ENCODE measurements at places on chromosomes 16 and 17.

DNA sequence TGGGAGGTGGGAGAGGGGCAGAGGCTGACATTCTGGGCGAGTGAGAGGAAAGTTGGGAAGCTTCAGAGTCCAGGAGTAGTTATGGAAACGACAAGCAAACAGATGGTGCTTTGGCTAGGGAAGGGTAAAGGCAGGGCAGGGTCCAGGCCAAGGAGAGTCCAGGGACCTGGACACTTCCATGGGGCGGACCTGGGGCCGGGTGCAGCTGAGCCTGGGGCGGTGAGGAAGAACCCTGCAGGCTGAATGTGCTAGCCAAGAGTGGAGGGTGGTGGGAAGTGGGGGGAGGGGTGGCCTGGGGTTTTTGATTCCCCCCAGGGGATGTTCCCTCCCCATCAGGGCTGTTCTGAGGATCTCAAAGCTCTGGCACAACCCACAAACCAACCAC, 2.6 kb downstream of the PPP1R9B start:
- peaks cover 8% of the 10 kb centered on the region for H3K36me3 ChIP-seq
- peak overlapping the region; percentile 82 for H3K4me3 ChIP-seq

GRCh38 chr17:80270836-80271235, 10.2 kb downstream of the RNF213 start:
- no peak overlapping the region for H3K27ac ChIP-seq
- DNase-seq, result no peak
- H3K36me3 ChIP-seq, result peaks cover 66% of the 10 kb centered on the region
- peaks cover 23% of the 10 kb centered on the region for H3K4me1 ChIP-seq
- no peak overlapping the region for H3K4me3 ChIP-seq

GRCh38 chr17:38799501-38800236, at the start of gene PIP4K2B:
TSS of gene PIP4K2B (minus strand) at chr17:38799556. CDS start at chr17:38799424, 132 bp downstream.
- H3K4me1 ChIP-seq, result peaks cover 22% of the 10 kb centered on the region
- H3K4me3 ChIP-seq, result peak within 1 kb of the TSS; percentile 92
- H3K36me3 ChIP-seq, result peaks cover 51% of the 10 kb centered on the region
- peak within 1 kb of the TSS; percentile 100 for H3K27ac ChIP-seq
- DNase-seq, result peak; percentile 84

DNA sequence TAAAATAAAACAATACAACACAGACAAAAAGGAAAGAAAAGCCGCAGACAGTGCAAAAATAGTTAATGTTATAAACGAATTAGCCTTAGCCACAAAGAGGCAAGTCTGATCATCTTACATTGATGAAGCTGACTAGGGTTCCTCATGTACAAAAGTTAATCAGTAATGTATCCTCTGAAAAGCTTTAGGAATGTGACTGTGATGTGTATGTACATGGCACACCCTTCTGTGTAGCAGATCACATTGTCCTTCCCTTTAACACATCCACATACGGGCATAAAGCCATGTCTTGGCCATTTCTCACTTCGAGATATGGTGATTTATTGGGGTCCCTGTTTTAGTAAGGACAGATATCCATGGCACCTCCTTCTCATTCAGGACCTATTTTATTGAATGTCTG, 1327.5 kb upstream of the CDH8 start:
- H3K27me3 ChIP-seq, result no peaks in the 10 kb centered on the region
- DNase-seq, result no peak
- no peak overlapping the region for H3K27ac ChIP-seq
- no peak overlapping the region for H3K4me3 ChIP-seq
- no peaks in the 10 kb centered on the region for H3K36me3 ChIP-seq

GRCh38 chr17:60743799-60744198, 66.1 kb downstream of the BCAS3 start:
- no peaks in the 10 kb centered on the region for H3K27me3 ChIP-seq
- H3K4me3 ChIP-seq, result peak overlapping the region; percentile 2
- H3K27ac ChIP-seq, result peak overlapping the region; percentile 78

DNA sequence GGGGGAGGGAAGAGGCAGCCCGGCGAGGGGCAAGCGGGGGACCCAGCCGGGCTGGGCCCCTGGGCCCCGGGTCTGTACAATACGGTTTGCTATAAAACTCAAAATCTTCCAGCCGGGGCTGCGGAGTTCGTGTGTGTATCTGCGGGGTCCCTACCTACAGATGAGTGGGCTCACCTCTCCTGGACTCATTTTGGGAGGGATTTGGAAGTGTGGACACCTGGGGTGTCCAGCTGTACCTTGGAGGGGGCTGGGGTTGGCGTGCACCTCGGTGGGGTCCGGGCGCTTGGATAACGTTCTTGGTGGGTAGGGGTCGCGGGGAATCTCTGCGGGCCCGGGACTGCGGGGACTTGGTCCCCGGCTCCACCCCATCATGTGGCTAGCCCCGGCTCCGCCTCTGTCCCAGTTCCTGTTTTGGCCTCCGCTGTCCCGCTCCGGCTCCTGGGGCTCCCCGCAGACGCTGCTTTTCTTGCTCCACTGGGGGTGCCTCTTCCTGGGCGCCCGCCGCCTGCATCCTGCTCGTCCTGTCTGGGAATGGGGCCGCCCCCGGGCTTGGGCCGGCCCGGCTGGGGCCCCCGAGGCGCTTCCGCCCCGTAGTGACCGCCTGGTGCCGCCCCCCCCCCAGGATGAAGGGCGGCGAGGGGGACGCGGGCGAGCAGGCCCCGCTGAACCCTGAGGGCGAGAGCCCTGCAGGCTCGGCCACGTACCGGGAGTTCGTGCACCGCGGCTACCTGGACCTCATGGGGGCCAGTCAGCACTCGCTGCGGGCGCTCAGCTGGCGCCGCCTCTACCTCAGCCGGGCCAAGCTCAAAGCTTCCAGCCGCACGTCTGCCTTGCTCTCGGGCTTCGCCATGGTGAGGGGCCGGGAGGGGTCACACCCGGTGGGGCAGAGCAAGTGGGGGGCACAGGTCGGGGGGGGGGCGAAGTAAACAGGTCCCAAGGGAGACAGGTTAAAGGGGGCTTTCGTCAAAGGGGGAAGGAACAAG, at the start of gene ORAI3:
ORAI3 (plus strand) TSS at position 402 of the 983 bp plus-strand sequence; CDS start at position 624, 222 bp downstream.
- H3K27ac ChIP-seq, result peak within 1 kb of the TSS; percentile 95
- no peaks in the 10 kb centered on the region for H3K36me3 ChIP-seq
- peaks cover 35% of the 10 kb centered on the region for H3K4me1 ChIP-seq
- no peaks in the 10 kb centered on the region for H3K27me3 ChIP-seq

GRCh38 chr16:85202631-85203461, 90.6 kb upstream of the CIBAR2 start:
- peaks cover 50% of the 10 kb centered on the region for H3K4me1 ChIP-seq
- peak overlapping the region; percentile 87 for H3K27ac ChIP-seq
- no peak overlapping the region for H3K4me3 ChIP-seq
- no peaks in the 10 kb centered on the region for H3K36me3 ChIP-seq
- H3K27me3 ChIP-seq, result no peaks in the 10 kb centered on the region
- DNase-seq, result no peak

- H3K4me1 ChIP-seq, result peaks cover 24% of the 10 kb centered on the region
- no peaks in the 10 kb centered on the region for H3K27me3 ChIP-seq
- H3K36me3 ChIP-seq, result no peaks in the 10 kb centered on the region
- H3K4me3 ChIP-seq, result no peak overlapping the region
- H3K27ac ChIP-seq, result no peak overlapping the region
- DNase-seq, result no peak
Observed at GRCh38 chr16:75317101-75317522, 65.7 kb upstream of the BCAR1 start.

DNA sequence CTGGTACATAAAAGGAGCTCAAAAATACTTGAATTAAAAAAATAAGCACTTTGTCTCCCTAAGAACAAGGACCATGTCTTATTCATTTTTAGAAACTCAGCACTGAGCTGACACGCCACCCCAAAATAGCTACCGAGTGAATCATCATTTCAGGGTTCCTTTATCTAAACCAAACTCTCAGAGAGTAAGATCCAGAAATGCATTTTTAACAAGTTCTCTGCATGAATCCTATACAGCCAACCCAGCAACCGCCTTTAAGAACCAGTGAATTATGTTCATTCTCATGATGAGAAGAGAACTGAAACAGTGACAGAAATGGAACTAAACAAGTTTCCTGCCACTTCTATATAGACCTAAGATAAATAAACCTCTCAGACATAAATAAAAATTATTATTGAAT, 8.7 kb downstream of the C16orf87 start:
- no peaks in the 10 kb centered on the region for H3K27me3 ChIP-seq
- no peak overlapping the region for H3K4me3 ChIP-seq
- H3K4me1 ChIP-seq, result no peaks in the 10 kb centered on the region
- H3K27ac ChIP-seq, result no peak overlapping the region

- no peaks in the 10 kb centered on the region for H3K36me3 ChIP-seq
- no peak overlapping the region for H3K27ac ChIP-seq
- DNase-seq, result no peak
- H3K4me1 ChIP-seq, result peaks cover 7% of the 10 kb centered on the region
- no peaks in the 10 kb centered on the region for H3K27me3 ChIP-seq
- H3K4me3 ChIP-seq, result no peak overlapping the region
Observed at GRCh38 chr17:73906896-73907870, 262.9 kb upstream of the SDK2 start.

DNA sequence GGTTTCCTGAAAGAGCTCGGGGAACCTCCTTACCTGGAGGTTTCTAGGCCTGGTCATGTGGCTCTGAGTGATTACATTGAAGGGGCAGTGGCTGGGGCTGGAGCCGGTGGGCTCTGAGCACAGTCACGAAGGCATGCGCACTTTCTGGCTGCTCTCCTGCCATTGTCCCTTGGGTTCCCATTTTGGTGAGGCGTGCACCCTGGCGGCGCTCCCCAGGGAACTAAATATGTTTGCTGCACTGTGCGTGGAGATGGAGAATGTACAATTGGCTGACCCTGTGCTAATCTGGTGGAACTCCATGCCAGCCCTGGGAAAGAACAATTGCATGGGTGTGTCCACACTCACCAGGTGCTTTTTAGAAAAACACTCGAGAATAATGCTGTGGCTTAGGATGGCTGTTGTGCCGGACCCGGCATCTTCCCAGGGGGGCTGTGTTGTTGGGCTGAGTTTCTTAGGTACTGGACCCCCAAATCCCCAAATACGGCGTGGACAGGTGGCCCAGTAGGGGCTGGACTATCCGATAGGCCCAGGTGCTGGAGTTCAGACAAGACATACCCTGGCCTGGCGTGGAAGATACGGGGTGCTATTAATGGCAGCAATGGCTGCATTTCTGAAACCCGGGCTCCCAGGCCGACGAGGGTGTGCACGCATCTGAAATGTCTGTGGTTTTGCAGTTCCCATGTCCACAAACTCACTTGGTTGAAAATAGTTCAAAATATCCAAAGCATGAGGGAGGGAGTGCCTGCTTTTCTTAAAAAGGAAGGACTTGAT, 230.5 kb downstream of the SEC14L1 start:
- peaks cover 61% of the 10 kb centered on the region for H3K4me1 ChIP-seq
- no peaks in the 10 kb centered on the region for H3K27me3 ChIP-seq
- DNase-seq, result no peak
- peak overlapping the region; percentile 83 for H3K27ac ChIP-seq
- no peak overlapping the region for H3K4me3 ChIP-seq
- H3K36me3 ChIP-seq, result no peaks in the 10 kb centered on the region

DNA sequence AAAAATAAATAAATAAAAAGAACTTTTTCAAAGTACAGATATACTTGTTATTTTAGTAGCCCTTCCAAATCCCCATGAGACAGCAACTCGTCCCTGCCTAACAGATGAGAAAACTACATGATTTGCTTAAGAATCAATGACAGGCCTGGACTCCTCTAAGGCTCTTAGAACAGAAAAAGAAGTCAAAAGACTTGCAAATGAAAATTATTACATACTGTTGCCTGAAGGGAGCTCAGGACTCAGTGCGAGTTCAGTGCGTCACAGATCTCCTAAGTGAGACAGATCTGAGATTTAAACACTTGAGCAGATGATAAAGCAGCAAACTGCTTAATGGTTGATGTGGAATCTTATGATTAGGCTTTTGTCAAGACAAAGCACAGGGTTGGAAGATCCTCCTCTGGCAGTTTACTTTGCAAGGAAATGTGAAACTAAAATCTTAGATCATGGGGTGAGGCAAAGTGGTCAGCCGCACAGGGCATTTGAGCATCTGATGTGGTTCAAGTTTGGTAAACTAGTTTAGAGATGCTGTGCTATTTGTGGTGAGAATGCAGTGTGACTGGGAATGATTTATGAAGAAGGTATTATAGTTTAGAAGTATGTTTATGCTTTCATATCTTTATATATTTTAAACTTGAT, 138.1 kb downstream of the TRIM37 start:
- H3K4me3 ChIP-seq, result no peak overlapping the region
- H3K27me3 ChIP-seq, result no peaks in the 10 kb centered on the region
- H3K27ac ChIP-seq, result no peak overlapping the region
- no peak for DNase-seq

GRCh38 chr17:9809409-9809808, 12.5 kb downstream of the GSG1L2 start:
- H3K4me3 ChIP-seq, result no peak overlapping the region
- H3K36me3 ChIP-seq, result no peaks in the 10 kb centered on the region
- H3K27me3 ChIP-seq, result no peaks in the 10 kb centered on the region
- no peak overlapping the region for H3K27ac ChIP-seq
- DNase-seq, result no peak
- H3K4me1 ChIP-seq, result no peaks in the 10 kb centered on the region

- H3K4me3 ChIP-seq, result no peak overlapping the region
- no peaks in the 10 kb centered on the region for H3K27me3 ChIP-seq
- peak overlapping the region; percentile 82 for H3K27ac ChIP-seq
- no peak for DNase-seq
- peaks cover 13% of the 10 kb centered on the region for H3K4me1 ChIP-seq
Observed at GRCh38 chr17:50420419-50421112, 5.5 kb upstream of the ACSF2 start.

DNA sequence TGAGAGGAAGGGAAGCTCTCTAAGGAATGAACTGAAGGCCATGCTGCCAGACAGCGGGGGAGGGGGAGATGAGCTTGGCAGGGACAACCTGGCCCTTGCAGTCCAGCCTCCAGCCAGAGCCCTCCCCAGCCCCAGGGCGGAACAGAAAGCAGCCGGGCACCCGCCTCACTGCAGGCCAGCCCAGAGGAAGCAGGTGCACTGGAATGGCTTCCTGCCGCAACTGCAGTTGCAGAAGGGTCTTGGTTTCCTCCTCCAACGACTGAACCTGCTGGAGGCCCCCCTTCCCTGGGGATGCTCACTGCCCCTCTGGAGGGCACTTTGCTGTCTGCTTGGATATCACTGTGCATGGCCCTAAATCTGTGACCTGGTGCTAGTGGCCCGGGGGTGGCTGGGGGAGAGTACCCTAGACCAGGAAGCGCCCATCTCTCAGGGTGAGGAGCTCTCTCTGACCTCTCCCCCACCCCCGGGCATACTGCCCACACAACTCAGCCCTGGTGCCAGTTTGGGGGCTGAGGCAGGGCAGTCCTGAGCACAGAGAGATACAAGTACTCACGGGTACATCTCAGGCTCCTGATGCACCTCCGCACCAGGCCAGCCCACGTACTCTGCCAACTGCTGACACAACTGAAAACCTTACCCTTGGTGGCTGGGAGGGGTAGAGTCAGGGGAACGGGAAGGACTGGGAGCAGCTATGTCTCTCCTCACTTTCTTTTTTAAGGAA, 41.1 kb downstream of the MYO18A start:
- no peaks in the 10 kb centered on the region for H3K36me3 ChIP-seq
- H3K4me1 ChIP-seq, result peaks cover 21% of the 10 kb centered on the region
- H3K27ac ChIP-seq, result peak overlapping the region; percentile 71

DNA sequence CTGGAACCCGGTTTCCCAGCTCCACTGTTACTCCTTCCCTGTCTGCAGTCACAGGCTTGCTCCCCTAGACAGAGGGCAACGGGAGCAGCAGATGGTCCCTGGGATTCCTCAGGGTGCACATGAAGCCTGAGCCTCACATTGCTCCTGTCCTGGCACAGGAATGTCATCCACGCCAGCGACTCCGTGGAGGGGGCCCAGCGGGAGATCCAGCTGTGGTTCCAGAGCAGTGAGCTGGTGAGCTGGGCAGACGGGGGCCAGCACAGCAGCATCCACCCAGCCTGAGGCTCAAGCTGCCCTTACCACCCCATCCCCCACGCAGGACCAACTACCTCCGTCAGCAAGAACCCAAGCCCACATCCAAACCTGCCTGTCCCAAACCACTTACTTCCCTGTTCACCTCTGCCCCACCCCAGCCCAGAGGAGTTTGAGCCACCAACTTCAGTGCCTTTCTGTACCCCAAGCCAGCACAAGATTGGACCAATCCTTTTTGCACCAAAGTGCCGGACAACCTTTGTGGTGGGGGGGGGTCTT, 1.6 kb upstream of the DECR2 start:
- H3K27ac ChIP-seq, result peak overlapping the region; percentile 94
- no peaks in the 10 kb centered on the region for H3K36me3 ChIP-seq
- peaks cover 11% of the 10 kb centered on the region for H3K4me1 ChIP-seq
- no peaks in the 10 kb centered on the region for H3K27me3 ChIP-seq

Data from esophagus squamous epithelium (tissue), 5 donors.